ENCODE measurements at places on chromosomes 13 and 19. TPM values are rescaled to one million over a fixed set of nuclear protein-coding genes. Genes with fewer than 3 reads are reported as not detected.

FCGBP gene
- total RNA-seq: 4.6 TPM

ZNF112 gene
- total RNA-seq: not detected

CLEC17A gene
- total RNA-seq: 0.16 TPM

CEACAM7 gene
- total RNA-seq: not detected

ZNF556 gene
- 0.30 TPM for total RNA-seq

PNMA8B gene
- 0.06 TPM for total RNA-seq

DNA sequence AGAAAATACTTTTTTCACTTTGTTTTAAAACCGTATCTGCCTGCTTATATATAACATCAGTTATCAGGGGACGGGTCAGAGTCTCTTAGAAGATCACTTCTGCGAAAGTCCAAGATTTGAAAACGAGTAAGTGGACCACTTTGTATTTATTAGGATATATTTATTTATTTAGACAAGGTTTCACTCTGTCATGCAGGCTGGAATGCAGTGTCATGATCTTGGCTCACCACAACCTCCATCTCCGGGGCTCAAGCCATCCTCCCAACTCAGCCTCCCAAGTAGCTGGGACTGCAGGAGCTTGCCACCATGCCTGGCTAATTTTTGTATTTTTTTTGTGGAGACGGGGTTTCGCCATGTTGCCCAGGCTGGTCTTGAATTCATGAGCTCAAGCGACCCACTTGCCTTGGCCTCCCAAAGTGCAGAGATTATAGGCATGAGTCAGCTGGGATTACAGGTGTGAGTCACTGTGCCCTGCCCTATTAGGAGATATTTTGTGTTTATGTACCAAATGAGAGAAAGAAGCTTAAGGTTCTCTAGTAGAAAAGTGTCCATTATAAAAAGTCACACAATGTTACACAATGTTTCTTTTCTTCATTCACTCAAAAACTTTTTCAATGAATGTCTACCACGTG is 39.5 kb downstream of the RASL11A start:
- no peak for DNase-seq

GRCh38 chr13:44013758-44014291 is 134.1 kb downstream of the LACC1 start:
- DNase-seq: no peak

GRCh38 chr19:11102944-11103343 is 13.7 kb downstream of the LDLR start:
- DNase-seq: no peak

DNA sequence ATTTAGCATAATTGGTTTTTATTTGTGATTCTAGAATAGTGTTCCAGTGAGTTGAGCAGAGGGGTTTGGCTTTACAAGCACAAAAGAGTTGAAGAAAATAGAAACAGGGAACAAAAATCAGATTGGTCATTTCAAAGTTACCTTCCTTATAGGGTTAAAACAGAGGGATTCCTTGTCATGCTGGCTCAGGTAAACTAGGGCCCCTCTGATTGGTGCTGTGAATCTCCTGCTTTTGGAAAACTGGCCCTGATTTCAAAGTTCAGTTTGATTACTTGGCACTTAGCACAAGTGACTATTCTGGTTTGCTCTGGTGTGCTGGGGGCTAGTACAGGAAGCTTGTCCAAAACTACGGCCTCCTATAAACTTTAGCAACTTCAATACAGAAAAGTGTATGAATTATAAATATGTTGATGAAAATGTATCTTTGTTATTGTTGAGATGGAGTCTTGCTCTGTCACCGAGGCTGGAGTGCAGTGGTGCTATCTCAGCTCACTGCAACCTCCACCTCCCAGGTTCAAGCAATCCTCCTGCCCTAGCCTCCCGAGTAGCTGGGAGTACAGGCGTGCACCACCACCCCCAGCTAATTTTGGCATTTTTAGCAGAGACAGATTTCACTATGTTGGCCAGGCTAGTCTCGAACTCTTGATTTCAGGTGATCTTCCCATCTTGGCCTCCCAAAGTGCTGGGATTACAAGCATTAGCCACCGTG is 1.9 kb upstream of the MRPS31 start:
- no peak for DNase-seq

GRCh38 chr13:25085125-25085742 is 10.7 kb upstream of the PABPC3 start:
- peak; percentile 8 for DNase-seq

- DNase-seq: no peak
Observed at GRCh38 chr19:27674701-27675100, 1538.2 kb downstream of the UQCRFS1 start.

GRCh38 chr19:14063105-14063504 is 1.2 kb upstream of the PALM3 start:
- DNase-seq: no peak

- DNase-seq: no peak
Observed at GRCh38 chr19:47124937-47125668, 5.5 kb upstream of the SAE1 start.

- DNase-seq: no peak
Observed at GRCh38 chr19:18697680-18698079, 14.2 kb downstream of the CRTC1 start.

GRCh38 chr19:19524053-19524452 is 4.7 kb upstream of the YJEFN3 start:
- no peak for DNase-seq

DNA sequence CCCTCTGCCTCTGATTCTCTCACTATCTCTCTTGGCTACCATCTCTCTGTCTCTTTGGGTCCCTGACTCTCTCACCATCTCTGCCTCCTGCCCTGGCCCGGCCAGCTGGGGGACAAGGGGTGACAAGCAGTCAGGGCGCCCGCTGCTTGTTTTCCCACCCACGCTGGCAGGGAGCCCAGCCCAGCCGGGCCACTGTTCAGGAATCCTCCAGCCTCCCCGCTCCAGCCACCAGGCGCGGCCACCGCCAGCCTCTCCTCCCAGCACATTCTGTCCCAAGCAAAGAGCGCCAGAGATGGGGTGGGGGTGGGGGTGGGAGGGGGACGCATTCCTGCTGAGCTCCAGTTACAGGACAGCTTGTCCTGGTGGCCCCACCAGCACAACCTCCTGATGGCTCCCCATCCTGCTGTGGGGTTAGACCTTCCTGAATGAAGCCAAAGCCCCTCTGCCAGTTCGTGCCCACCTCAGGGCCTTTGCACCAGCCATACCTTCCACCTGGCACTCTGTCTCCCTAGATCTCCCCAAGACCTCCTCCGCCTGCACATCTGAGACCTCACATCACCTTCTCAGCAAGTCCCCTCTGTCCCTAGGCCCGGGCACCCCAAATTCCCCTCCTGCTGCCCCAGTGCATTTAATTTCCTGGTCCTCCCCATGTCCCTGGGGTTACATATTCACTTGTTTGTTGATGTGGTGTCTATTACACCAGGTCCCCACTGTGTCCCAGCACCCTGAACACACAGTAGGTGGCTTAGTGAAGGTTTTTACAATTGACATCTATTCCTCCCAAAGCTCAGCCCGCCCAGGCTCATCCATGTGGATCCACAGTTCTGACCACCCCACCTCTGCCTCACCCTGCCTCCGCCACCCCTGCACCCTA is 12.5 kb downstream of the ARRDC2 start:
- DNase-seq: no peak

- DNase-seq: no peak
Observed at GRCh38 chr13:44954224-44954623, 35.0 kb downstream of the NUFIP1 start.

DNA sequence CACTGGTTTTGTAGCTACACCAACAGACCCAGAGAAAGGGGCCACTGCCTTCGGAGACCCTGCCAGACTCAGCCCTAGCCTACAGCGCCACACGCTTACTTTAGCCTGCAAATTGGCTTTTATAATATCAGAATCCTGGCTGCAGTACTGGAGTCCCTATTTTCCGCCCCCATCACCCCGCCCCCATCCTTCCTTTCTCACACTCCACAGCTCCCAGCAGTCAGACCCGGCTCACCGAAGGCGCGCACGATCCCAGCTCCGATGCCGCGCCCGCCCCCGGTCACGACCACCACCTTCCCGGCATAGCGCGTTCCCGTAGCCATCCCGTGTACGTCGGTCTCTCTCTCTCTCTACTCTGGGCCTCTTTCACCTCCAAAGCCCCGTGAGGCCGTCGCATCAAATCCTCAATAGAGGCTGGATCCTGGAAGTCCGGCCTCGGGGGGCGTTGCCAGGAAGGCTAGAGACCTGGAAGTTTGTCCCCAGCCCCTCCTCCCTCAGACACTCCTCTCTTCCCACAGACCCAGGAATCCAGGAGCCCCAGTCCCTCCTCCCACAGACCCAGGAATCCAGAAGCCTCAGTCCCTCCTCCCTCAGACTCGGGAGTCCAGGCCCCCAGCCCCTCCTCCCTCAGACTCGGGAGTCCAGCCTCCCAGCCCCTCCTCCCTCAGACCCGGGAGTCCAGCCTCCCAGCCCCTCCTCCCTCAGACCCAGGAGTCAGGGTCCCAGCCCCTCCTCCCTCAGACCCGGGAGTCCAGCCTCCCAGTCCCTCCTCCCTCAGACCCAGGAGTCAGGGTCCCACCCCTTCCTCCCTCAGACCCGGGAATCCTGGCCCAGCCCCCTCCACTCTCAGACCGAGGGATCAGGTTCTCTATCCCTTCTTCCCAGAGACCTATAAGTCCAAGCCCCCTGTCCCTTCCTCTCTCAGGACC is at the start of gene HSD17B14:
Gene HSD17B14, minus strand, starts transcription at position 403 of the 929 bp plus-strand sequence. Its CDS starts 80 bp downstream, at position 323.
- no peak for DNase-seq

DNA sequence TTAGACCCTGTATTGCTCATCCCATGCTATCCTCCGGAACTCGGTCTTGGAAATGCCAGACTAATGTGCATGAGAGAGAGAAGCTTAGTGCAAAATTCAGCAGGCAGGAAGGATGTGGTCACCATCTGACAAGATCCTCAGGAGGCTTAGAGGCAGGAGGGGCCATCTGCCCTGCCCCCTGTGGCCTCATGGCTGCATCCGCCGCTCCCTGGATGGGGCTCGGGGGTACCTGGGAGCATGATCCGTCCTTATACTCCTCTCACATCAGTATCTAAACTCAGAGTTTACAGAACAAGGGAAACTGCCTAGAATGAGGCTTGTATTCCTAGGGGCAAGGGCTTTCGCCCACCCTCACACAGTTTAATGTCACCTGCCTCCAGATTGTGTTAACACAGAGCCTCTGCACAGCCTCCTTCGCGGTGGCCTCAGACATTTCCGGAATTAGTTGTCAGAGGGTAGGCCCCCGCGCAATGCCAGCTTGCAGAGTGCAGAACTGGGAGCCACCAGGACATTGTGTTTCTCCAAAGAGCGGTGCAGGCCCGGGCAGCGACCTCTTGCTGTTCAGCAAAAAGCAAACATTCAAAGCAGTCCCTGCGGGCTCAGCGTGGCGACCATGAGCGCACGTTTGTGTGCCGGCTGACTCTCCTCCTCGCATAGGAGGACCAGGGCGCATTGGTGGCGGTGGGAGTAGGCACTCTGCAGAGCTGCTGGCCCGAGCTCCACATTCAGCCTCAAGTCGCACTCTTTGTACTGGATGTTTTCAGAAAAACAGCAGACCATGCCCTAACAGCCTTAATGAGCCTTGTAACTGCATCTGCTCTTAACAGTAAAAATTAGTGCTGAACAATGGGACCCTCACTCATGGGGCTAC is 39.1 kb downstream of the GPR12 start:
- no peak for DNase-seq

DNA sequence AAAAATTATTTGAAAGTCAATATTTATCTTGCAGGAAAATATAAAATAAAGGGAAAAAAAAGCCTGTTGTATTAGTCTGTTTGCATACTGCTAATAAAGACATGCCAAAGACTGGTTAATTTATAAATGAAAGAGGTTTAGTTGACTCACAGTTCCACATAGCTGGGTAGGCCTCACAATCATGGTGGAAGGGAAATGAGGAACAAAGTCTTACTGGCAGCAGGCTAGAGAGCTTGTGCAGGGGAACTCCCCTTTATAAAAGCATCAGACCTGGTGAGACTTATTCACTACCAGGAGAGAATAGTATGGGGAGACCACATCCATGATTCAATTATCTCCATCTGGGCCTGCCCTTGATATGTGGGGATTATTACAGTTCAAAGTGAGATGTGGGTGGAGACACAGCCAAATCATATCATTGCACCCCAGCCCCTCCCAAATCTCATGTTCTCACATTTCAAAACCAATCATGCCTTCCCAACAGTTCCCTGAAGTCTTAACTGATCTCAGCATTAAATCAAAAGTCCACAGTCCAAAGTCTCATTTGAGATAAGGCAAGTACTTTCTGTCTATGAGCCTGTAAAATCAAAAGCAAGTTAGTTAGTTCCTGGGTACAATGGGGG is 1416.5 kb upstream of the SPRY2 start:
- DNase-seq: no peak

- DNase-seq: no peak
Observed at GRCh38 chr19:10460714-10461046, 40.3 kb downstream of the PDE4A start.

DNA sequence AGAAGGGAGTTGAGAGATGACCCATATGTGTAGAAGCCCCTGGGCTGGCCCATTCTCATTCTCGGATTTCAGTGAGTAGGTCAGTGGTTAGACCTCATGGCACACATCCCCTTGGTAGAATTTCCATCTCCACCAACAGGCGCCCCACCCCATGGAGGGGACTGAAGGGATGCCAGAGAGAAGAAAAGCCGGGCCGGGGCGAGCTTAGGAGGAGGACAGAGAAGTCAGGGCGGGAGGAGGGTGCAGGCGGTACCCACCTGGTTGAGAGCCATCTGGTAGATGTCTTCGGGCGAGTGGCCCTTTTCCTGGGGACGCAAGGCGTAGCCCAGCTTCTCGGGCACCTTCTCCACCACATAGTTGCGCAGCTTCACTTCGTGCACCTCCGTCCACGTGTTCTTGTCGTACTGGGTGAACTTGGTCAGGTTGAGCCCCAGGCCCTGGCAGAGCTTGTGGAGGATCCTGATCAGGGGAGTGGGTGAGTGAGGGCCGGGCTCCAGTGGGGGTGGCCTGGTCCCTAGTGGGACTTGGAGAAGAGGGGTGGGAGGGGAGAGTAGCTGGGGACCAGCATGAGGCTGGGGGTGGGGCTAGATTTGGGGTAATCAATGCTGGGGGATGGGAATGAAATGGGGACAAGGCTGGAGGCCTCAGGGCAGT is 2.5 kb downstream of the IL4I1 start:
- DNase-seq: no peak

GRCh38 chr19:2982983-2983350 is 5.6 kb downstream of the TLE6 start:
- DNase-seq: no peak

DNA sequence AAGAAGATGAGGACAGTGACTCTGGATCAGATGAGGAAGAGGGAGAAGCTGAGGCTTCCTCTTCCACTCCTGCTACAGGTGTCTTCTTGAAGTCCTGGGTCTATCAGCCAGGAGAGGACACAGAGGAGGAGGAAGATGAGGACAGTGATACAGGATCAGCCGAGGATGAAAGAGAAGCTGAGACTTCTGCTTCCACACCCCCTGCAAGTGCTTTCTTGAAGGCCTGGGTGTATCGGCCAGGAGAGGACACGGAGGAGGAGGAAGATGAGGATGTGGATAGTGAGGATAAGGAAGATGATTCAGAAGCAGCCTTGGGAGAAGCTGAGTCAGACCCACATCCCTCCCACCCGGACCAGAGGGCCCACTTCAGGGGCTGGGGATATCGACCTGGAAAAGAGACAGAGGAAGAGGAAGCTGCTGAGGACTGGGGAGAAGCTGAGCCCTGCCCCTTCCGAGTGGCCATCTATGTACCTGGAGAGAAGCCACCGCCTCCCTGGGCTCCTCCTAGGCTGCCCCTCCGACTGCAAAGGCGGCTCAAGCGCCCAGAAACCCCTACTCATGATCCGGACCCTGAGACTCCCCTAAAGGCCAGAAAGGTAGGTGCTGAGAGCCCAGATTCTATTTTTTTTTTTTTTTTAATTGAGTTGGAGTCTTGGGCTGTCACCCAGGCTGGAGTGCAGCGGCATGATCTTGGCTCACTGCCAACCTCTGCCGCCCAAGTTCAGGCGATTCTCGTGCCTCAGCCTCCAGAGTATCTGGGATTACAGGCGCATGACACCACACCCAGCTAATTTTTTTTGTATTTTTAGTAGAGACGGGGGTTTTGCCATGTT is 2.3 kb downstream of the PPP1R15A start:
- no peak for DNase-seq

GRCh38 chr13:113470073-113470472 is 16.8 kb upstream of the ADPRHL1 start:
- DNase-seq: no peak

Measured in activated naive CD4-positive, alpha-beta T cell treated with anti-CD3 and anti-CD28 coated beads, Interleukin-2, amount 50 U/mL, for 72 hours (primary cell).